ENCODE measurements at places on chromosomes 5 and 9.

DNA sequence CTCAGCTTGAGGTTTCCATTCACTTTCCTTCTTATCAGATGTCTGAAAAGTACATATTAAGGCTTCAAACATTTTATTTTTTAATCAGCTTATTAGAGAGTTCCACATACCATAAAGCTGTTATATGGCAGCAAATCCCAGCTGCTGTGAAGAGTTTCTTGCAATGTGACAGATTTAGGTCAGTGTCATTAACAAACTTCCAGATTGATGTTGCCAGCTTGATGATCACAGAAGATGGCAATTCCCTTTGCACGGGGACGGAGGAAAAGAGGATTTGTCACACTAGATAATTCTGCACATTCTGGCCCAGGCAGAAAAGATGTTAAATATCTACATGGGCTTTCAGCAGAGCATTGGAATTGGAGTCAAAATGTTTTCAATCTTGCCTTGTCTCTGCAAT lies 215.8 kb downstream of the BRINP1 start:
- DNase-seq, result no peak

GRCh38 chr9:130498918-130499698 lies 54.3 kb downstream of the ASS1 start:
- DNase-seq, result no peak

DNA sequence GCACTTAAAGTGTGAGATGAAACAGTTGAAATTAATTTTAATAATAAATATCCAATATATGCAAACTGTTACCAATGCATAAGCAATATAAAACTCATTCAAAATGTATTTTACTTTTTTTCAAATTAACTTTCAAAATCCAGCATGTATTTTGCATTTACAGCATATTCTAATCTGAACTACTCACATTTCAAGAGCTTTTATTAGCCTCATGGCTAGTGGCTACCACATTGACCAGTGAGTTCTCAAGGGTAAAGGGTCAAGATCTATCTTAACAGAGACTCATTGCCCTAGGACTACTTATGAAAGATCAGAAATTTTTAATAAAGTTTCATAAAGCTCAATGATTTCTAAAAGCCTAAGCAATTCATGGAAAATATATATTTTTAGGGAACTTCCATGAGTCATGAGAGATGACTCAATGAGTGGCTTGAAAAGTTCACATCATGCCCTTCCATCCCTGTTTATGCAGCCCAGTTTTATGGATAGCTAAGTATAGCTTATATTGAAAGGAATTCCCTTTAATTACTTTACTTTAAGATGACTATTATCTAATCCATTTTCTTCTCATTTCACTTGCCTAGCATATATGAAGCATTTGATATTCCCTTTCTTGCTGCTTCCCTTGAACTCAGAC lies 608.6 kb downstream of the SLCO4C1 start:
- no peak for DNase-seq

DNA sequence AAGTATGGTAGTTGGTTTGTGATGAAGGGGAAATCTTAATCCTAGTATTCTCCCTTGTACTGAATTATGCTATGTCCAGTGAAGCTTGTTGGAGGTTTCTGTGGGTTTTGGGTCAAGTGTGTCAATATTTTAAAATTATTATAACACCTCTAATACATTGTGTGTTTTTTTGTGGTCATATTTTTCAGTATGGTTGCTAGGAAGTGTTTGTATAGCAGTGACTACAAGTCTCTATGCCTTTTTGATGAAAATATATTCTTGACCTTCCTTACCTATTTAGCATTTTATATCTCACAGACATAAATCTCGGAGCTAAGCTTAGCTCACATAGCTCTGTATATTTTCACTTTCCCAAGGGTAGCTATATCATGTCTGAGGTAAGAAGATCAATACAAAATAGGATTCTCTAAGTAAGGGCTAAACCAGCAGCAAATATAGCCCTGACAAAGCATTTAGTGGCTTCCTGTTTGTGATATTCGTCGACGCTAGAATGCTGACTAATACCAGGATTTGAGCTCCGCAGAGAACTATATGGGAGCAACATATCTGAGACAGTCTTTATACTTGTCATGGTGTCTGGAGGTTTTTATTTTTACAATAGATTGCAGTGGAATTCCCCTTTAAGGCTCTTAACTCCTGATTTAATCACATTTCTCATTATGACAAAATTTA lies 82.3 kb downstream of the MACIR start:
- DNase-seq, result no peak

DNA sequence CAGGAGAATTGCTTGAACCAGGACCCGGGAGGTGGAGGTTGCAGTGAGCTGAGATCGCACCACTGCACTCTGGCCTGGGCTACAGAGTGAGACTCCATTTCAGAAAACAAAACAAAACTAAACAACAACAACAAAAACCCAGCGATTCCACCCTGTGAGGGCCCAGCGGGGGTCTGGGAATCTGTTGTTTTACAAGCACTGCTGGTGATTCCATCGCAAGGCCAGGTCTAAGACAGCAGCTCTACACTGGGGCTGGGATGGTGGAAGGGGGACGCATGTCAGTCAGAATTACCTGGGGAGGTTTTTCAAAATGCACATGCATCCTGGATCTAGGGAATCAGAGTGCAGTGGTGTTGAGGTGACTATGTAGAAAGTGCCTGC lies 90.9 kb downstream of the ANKRD55 start:
- DNase-seq, result no peak

DNA sequence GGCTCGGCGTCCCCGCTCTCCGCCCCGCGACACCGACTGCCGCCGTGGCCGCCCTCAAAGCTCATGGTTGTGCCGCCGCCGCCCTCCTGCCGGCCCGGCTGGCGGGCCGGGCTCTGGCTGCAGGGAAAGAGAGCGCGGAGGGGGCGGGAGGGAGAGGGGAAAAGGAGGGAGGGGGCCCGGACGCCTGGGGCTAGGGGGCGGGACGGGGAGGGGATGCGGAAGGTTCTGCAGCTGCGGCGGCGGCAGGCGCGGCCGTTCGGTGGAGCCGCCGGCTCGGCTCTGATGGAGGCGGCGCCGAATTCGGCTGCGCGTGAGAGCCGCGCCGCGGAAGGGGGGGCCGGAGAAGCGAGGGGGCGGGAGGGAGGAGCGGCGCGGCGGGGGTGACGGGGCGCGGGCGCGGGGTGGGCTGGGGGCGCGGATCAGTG lies at the start of gene MARCHF11:
Gene MARCHF11 (minus strand): TSS at position 281 of the 425 bp plus-strand sequence. CDS start 216 bp downstream, at position 65.
- no peak for DNase-seq

DNA sequence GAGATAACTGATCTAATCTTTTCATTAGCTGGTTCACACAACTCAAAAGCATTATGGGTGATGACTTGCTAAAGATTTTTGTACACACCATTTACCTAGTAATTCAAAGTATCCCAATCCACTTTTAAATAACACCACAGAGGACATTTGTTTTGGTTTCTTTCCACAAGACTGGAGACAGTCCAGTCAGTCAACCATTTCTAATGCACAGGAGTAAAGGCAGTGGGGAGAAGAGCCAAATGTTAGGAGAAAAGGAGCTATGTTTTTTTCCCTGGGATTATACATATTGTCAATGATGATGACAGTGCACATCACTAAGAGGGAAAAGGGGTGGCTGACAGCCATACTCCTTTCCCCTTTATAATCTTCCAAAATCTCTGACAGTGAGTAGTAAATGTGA lies 240.9 kb downstream of the GABRB2 start:
- no peak for DNase-seq

DNA sequence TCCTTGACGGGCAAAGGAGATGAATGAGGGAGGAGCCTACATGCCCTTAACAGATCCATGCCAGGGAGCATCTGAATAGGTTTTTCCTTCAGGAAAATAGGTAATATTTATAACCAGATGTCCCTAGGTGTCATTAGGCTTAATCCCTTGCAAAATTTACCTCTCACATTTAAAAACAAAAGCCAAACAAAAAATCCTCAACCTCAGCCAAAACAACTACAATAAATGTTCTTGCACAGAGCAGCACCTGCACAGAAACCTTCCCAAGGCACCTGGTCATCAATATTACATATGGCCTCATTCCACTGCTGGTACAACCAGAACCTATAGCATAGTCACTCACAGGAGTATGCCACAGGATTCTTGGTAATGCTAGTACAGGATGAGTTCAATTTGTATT lies 30.1 kb downstream of the SLC38A9 start:
- DNase-seq, result no peak

GRCh38 chr9:116059466-116059865 lies 94.1 kb upstream of the PAPPA start:
- no peak for DNase-seq

- no peak for DNase-seq
These were observed 41.8 kb downstream of the UGCG start for GRCh38 chr9:111938427-111938800.
